GM20000 (cell line): ENCODE measurements at places on chromosomes 11 and 22.

- no peak for DNase-seq
These were observed 30.2 kb upstream of the P2RY2 start for GRCh38 chr11:73187854-73188253.

- DNase-seq: no peak
These were observed 12.0 kb downstream of the STIM1 start for GRCh38 chr11:3867209-3868091.

GRCh38 chr11:125281831-125282595 lies 117.5 kb downstream of the PKNOX2 start:
- no peak for DNase-seq

- no peak for DNase-seq
These were observed 84.3 kb downstream of the ARL14EP start for GRCh38 chr11:30406978-30407762.

DNA sequence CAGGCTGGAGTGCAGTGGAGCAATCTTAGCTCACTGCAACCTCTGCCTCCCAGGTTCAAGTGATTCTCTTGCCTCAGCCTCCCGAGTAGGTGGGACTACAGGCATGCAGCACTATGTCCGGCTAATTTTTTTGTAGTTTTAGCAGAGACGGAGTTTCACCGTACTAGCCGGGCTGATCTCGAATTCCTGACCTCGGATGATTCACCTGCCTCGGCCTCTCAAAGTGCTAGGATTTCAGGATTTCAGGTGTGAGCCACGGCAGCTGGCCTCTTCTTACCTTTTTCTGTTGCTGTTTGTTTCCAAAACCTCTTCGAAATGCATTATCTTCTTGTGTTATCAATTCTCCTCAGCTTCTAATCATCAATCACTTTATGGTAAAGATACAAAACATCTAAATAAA lies 22.1 kb upstream of the TMEM135 start:
- no peak for DNase-seq

DNA sequence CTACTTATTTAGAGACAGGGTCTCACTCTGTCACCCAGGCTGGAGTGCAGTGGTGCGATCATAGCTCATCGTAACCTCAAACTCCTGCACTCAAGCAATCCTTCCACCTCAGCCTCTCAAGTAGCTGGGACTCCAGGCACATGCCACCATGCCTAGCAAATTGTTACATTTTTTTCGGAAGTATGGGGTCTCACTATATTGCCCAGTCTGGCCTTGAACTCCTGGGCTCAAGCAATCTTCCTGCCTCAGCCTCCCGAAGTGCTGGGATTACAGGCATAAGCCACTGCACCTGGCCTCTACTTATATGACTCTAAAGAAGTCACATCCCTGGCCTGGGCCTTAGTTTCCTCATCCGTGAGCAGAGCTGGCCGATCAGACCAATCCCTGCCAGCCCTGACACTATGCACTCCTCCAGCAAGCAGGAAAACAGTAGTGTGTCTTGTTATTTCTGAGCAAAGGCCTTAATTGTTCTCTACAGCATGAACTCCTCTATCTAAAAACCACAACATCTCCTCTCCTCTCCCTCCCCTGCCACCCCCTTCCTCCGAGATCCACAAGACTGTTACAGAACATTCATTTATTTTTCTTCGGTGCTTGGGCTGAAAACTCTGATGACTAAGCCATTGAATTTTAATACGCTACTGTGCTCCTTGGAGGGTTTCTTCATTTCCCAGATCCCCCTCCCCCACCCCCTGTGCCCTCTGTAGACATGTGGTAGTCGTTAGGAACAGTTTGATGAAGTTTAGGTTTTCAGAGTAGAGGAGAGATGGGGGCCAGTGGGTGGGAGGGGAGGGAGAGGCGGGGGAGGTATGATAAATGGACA lies 91.5 kb downstream of the ABTB2 start:
- DNase-seq: no peak

DNA sequence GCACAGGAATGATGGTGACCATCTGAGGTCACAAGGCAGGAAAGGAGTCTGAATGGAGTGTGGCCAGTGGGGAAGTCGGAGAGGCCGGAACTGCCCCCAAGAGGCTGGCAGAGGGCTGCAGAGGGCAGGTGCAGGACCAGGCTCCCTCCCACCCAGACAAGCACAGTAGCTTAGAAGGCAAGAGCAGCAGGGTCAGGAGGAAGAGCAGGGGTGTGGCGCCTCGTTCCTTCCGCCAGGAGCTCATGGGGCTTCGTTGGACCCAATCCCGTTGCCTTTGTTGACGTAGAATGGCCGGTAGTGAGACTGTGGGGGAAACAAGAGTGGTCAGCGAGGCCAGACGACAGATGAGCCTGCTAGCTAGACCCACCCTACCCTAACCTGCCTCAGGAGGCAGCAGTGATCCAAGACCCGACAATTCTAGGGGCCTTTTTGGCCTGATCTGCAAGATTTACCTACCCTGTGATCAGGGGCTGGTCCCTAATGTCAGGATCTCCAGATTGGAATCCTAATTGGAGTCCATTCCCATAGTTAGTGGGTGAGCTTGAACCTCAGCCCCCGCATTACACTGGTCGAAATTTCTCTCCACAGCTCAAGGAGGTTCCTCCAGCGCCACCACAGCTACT lies 25.6 kb downstream of the TRIM29 start:
- DNase-seq: no peak

DNA sequence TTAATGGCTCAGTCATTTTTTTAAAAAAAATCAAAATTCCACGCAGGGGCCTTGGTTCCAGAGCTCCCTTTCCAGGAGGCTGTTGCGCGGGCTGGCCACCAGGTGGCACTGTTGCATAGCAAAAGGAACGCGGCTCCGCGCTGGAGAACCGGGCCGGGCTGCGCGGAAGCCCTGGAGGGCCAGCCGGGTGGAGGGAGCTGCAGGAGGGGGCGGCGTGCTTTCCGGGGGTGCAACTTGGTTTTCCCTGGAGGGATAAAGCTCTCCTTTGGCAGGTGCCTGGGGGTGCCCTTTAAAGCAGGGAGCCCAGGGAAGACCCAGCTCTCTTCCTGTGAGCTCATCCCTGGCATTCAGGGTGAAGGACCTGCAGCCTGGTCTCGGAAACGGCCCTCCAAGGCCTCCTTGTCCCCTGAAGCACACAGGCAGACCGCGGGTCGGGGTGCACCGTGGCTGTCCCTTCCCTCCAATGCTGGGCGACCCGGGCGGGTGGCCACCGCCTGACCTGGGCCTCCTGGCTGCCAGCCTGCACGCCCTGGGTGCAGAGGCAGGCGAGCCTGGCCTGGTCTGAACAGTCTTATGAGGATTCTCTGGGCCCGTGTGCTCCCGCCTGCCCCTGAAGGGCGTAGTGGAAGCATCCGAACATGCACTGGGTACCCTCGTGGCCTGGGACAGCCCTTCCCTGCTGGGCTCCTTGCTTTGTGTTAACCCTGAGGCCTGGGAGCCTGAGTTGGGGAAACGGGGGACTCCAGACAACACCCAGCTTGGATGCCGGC lies 23.4 kb downstream of the KRTAP5-5 start:
- DNase-seq: peak; percentile 92
